ENCODE measurements at places on chromosomes 4 and X.

DNA sequence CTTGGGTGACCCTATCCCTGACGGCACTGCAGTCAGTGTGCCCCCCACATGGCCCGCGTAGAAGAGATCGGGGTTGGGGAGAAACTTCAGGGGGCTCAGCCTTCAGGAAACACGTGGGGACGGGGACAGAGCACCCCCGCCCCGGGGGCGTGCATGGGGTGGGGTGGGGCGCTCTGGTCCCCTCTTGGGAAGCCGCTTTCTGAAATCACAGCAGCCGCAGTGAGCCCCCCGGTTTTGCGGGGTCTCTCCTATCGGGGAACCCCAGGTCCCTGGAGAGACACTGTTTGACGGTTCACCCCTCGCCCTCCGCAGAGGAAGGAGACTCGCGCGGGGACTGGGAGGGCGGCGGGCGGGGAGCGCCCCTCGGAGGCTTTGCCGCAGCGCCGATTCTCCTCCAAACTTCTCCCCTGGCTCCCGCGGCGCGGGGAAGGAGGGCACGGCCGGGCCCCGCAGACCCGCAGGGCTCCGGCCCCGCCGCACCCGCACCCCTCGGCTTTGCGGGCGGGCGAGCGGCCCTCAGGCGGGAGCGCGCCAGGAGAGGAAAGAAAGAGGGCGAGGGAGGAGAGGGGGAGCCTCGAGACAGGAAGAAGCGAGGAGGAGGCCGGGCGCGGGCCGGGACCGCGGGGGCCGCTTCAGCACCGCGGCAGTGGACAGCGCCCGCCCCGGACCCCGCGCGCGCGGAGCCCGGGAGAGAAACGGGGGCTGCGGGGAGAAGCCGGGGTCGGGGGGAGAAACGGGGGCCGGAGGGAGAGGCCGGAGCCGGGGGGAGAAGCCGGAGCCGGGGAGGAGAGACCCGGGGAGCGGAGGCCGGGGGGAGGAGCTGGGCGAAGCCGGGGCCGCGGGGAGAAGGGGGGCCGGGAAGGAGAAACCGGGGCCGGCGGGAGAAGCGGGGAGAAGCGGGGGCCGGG, 612 bp downstream of the CPLX1 start:
- no peak for DNase-seq

DNA sequence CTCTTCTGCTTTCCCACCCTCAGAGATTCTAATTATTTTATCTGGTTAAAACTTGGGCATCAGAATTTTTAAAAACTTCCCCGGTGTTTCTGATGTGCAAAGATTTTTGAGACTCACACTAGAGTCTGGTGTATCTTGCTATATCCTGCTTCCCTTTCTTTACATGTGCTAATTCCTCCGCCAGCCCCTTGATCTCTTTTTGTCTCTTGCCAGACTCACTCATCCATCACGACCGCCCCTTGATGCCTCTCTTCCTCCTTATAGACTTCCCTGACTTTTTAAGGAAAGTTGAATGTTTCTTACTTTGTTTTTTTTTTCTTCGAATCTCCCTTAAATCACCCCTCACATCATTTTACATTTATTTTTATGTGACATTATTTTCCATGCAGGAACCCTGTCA, 274.9 kb upstream of the PITX2 start:
- DNase-seq = no peak

DNA sequence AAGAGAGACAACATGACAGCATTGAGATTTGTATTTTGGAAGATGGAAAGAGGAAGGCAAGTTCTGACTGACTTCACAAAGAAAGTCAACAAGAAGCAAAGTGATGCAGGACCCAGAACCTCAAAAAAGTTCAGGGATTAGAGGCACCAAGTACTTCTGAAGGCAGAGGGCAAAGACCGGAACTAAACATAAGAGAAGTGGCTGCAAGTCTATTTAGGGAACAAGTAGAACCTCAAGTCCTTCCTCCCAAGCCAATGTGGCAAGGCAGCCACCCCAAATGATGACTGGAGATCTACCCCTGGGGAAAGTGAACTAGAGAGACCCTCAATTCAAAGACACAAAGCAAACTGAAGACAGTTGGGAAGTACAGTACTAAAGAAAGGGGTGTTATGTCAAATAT, 46.6 kb downstream of the SLC39A8 start:
- no peak for DNase-seq

DNA sequence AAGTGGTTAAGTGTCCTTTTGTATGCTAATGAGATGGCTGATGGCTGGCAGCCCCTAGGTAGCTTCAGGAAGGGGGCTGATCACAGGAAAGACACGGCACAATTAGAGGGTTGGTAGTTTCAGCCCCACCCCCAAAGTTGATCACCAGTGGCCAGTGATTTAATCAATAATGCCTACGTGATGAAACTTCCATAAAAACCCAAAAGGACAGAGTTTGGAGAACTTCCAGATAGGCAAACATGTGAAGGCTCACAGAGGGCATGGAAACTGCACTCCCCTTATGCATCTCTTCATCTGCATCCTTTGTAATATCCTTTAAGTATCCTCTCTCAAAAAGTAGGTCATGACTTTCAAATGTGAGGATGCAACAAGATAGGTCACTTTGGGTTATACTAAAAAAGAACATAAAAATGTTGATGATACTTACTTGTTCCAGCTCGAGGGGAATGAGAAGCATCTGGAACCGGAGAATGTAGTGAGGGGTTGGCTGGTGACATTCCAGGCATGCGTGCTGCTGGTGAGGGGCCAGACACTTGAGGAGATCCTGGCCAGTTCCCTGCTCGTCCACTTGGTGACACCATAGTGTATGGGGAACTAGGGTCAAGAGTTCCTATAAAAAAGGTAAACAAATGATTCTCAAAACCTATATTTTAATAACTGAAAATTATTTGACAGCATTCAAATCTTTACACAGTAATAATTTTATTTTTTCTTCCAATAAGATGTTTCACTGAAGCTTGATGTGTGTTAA, 16.7 kb upstream of the CXorf38 start:
- DNase-seq = no peak

DNA sequence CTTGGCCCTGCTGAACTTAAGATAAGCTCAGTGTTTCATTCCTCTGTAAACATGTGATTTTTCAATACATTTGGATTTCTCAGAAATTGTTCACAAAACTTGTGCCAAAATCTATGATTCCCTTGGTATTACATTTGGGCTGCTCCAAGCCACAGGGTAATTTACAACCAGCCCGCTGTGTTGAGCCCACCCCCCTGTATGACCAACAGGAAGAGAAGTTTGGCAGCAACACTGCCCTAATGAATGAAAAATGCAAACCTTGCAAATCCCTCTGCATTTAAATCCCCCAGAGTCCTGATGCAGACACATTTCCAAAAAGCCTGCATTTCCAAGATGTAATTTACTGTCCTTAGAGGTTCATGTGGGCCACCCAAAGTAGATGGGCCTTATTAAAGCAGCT, 34.1 kb upstream of the GAB1 start:
- DNase-seq = no peak

DNA sequence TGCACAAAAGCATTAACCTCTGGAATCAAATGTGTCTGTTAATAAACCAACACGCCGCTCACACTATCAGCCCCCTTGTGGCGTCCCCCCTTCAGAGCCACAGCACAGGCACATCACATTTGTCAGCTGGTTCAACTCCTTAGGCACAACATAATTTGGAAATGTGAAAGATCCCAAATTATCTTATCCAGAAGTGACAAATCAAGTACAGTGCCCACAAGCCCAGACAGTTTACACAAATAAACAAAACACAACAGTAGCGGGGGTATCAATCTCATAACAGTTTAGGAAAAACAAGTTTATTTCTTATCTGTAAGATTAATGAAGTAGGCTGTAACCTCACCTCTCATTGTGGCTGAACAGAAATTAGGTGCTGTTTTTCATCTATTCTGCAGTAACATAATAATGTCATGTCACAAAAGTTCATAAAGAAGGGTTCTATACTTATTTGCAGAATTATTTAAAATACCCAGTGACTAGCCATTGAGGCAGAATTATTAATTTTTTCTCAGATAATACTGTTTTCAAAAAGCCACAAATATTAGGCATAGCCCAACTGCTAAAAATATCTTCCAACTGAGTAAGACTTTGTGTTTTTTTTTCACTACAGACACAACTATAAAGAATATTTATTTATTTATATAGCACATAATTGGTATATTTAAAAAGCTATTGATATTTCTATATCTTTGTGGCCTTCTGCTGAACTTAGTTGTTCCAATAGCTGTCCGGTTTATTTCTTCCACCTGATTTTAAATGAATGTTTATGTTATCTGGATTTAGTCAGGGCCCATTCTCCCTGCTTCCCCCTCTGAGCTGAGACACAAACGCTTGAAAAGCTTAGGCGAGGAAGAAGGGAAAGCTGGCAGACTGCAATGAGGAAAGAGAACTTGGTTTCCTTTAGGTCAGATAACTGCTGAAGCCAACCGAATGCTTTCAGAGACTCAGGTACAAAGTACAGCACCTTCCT, 214.7 kb downstream of the QDPR start:
- no peak for DNase-seq

GRCh38 chr4:187883049-187883448, 112.5 kb upstream of the ZFP42 start:
- no peak for DNase-seq
